ENCODE measurements at places on chromosomes 3 and 15.

DNA sequence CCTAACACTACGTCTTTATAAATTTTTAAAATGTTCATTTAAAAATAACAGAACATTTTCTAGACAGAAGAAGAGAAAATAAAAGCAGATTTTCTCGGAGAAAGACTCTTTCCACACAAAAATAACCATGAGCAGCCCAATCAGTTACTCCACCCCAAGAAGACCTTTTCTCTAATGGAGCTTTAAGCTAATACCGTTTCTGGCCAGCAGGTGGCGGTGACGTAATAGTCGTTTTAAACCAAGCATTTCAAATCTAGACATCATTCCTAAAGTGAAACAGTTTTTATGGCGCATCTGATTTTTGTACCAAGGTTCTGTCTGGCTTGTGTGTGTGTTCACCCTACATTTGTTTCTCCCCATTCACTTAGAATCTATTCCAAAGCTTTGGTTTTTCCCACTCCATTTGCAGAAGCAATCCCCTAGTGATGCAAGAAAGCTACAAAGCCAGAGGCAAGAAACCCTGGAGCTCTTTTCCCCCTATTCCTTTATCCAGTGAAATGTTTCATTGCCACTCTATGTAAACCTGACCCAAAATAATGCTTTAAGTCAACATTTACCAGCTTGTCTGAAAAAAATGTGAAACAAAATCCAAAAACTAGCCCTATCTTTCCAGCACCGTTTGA, 336.7 kb upstream of the IGF1R start:
- DNase-seq: peak; percentile 48

DNA sequence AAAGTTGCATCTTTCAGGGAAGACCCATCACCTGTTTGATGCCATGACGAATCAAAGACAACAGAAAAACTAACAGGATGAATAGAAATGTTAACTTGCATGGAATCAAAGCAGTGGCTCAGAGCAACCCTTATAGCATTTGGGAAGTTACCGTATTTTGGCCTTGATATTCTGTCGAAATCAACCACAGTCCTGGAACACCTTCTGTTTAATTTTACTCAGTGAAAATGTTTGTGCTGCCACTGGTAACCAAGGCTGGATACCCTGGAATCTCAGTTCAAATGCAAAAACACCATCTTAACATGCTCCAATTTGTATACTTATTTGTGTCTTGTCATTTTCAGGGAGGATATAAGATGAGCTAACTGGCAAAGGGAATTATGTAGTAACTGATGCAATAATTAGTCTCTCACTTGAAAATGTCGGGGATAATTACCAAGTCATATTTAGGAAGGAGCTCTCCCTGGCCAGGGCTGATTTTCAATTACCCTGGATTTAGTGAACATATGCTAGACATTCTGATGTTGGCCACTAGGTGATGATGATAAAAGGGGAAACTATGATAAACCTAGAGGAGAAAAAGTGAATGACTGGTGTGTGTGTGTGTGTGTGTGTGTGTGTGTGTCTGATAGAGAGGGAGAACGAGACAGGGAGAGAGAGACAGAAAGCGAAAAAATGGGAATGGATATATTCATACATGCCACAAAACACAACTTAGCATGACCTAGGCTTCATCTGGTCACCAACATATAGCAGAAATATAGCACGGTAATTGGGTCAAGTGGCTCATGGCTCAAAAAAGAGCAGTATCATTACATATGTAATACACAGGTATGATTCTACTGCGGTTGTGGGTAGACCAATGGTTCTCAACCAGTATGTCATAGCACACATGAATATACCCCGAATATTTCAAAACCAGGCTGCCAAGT, 19.0 kb upstream of the PRICKLE2 start:
- DNase-seq: peak; percentile 51

GRCh38 chr3:41608347-41608746, 353.6 kb downstream of the ULK4 start:
- no peak for DNase-seq

- no peak for DNase-seq
Observed at GRCh38 chr3:174287705-174288104, 571.4 kb upstream of the NAALADL2 start.

- no peak for DNase-seq
Observed at GRCh38 chr3:127889976-127890650, 24.9 kb upstream of the KBTBD12 start.

DNA sequence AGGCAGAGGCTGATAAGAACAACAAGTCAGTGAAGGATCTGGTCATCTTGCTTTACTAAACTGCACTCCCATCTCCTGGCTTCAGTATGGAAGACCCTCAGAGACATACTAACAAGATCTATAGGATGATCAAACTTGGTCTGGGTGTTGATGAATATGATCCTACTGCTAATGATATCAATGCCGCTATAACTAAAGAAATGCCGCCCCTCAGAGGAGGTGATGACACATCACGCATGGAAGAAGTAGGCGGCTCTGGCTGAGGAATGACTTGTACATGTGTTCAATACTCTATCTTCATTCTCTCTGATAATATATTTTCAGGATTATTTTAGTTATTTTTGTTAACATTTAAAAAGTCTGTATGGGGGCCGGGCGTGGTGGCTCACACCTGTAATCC, 17.5 kb upstream of the EIF2B5 start:
- no peak for DNase-seq

DNA sequence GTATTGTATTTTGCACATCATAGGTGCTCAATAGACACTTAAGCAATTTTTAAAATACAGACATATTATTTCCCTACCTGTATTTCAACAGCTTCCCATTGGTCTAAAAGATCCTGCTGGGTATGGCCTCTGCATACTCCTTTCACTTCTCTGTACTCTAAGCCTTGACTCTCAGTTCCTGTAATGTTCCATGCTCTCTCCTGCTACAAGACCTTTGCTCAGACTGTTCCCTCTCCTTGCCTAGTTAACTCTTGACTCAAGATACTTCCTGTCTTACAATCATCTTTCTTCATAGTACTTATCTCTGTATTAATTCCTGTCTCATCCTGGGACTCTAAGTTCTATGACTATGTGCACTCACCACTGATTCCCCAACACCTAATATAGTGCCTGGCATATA, 1.7 kb downstream of the SCN11A start:
- DNase-seq: no peak

Data from HCT116 (cell line).